GM12891 (cell line): ENCODE measurements at places on chromosomes 7 and 10.
A peak's percentile ranks its signal among the peaks of the same experiment; 100 is the strongest.

DNA sequence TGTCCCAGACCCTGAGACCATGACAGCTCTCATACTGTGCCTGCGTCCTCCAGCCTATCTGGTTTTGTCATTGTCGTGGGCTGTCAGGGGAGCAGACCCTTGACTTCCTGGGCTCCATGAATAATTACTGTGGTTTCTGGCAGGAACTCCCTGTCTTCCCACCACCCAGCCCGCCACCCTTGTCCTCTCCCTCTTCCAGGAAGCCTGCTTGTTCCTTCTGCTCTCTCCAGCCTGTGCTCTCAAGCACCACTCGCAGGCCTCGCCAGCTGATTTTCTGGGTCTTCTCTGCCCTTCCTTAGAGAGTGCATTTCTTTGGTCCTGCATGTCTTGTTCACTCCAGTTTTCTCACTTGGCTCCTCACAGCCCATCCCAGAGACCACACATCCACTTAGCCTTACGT, 224.5 kb upstream of the INHBA start:
- DNase-seq, result no peak

- no peak for DNase-seq
Measured at GRCh38 chr10:61752111-61753011, 89.6 kb downstream of the CABCOCO1 start.

DNA sequence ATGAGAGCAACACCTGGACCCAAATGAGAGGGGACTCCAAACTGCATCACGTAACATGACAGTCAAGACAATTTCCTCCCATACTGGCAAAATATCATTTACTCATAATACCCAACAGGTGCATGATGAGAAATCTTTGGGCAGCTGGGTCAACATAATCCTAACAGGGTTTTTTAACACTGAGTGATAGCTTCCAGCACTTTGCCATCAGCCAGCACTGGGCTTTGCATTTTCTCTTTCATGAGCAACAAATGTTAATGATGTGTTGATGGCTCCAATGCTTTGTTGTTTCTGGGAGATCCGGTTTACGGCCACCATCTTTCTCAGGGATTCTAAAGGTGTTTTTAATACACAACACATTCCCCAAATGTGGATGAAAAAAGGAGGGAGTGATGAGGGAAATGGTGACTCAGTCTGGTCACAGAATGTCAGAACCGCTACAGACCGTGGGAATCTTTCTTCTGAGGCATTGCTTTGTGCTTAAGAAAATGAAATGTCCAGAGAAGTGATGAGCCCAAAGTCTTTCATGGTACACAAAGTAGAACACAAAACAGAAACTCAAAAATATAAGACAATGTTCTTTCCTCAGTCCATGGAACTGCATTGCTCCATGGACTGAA, 705.7 kb upstream of the IGFBP3 start:
- DNase-seq, result no peak

DNA sequence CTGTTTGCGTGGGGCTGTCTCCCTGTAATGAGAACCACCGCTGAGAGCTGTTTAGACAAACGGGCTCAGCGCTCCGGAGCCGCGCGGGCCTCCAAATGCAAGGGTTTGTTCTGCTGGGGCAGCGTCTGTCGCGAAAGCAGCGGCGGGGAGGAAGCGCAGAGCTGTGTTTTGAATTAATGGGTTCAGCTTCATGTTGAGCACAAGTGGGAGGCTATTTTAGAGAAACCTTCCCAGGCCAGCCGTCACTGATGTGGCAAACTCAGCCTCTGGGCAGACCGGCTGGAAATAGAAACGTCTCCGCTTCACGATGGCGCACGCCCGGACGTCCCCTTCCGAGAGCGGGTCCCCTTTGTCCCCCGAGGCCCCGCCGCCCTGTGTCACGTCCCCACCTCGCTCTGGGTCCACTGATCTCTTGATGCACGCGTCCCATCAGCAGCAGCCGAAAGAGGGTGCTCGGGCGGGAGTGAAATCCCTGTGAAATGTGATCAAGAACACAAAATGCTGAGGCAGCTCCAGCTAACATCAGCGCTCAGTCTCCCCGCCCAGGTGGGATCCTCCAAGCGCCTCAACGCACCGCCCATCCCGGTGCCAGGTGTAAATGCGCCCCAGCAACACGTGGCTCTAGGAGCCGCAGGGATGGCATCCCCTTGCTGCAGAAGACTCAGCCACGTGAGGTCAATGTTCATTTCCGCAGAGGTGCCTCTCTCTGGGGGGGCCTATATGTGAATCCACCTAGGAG, 44.9 kb downstream of the BAMBI start:
- DNase-seq, result no peak

- DNase-seq, result no peak
Measured at GRCh38 chr7:110484356-110484755, 606.6 kb upstream of the LRRN3 start.

DNA sequence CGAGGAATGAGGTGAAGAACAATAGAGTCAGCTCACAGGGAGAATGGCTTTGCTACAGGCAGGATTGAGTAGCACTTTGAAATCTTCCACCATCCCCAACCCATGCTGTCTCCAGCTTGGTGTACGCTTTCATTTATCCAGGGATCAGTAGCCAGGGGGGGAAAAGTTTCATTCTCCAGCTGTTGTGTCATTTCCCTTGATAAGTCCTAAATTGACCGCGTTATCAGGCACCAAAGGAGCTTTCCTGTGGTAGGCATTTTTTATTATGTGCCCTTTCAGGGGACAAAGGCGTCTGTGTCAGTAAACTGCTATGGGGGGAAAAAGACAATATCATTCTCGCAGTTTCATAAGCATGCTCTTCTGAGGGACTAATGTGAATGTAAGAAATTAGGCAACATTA, 106.6 kb upstream of the YAE1 start:
- DNase-seq, result no peak

- no peak for DNase-seq
Measured at GRCh38 chr10:48791267-48791928, 106.7 kb downstream of the WDFY4 start.

GRCh38 chr10:70063418-70064098, 10.9 kb downstream of the MACROH2A2 start:
- DNase-seq, result no peak

GRCh38 chr7:802500-803242, 29.6 kb upstream of the SUN1 start:
- no peak for DNase-seq

GRCh38 chr7:12458520-12459131, 55.0 kb upstream of the VWDE start:
- DNase-seq, result no peak

- no peak for DNase-seq
Measured at GRCh38 chr7:26441002-26441521, 149.4 kb downstream of the SNX10 start.

DNA sequence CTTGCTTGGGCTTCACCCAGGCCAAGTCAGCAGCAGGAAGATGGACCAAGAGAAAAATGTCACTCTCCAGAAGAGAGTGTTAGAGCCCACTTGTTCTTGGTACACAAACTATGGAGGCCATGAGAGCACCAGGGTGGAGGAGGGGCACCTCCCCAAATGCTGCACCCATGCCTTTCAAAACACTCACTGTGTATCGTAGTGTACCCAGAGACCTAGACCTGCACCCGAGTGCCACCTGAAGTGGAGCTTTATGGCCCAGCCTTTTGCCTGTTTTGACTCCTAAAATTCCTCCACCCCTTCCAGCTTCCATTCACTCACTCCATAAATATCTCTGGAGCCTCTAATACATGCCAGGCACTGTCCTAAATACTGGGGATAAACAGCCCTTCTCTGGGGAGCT, 5.0 kb downstream of the SFTPD start:
- DNase-seq, result no peak

GRCh38 chr7:151342102-151342646, 562 bp downstream of the NUB1 start:
- no peak for DNase-seq

DNA sequence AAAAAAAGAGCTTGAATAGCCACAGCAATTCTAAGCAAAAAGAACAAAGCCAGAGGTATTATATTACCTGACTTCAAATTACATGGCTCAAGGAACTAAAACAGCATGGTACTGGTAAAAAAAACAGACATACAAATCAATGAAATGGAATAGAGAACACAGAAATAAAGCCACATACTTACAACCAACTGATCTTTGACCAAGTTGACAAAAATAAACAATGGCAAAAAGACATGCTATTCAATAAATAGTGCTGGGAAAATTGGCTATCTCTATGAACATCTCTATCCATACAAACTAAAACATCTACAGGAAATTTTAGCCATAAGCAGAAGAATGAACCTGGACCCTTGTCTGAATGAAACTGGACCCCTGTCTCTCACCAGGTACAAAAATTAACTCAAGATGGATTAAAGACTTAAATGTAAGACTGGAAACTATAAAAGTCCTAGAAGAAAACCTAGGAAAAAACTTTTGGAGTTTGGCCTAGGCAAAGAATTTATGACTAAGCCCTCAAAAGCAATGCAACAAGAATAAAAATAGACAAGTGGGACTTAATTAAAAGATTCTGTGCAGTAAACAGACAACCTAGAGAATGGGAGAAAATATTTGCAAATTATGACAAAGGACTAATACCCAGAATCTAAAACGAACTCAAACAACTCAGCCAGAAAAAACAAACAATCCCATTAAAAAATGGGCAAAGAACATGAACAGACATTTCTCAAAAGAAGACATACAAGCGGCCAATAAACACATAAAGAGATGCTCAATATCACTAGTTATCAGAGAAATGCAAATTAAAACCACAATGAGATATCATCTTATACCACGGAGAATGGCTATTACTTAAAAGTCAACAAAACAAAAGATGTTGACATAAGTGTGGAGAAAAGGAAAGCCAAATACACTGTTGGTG, 72.8 kb upstream of the DDC start:
- DNase-seq, result no peak

DNA sequence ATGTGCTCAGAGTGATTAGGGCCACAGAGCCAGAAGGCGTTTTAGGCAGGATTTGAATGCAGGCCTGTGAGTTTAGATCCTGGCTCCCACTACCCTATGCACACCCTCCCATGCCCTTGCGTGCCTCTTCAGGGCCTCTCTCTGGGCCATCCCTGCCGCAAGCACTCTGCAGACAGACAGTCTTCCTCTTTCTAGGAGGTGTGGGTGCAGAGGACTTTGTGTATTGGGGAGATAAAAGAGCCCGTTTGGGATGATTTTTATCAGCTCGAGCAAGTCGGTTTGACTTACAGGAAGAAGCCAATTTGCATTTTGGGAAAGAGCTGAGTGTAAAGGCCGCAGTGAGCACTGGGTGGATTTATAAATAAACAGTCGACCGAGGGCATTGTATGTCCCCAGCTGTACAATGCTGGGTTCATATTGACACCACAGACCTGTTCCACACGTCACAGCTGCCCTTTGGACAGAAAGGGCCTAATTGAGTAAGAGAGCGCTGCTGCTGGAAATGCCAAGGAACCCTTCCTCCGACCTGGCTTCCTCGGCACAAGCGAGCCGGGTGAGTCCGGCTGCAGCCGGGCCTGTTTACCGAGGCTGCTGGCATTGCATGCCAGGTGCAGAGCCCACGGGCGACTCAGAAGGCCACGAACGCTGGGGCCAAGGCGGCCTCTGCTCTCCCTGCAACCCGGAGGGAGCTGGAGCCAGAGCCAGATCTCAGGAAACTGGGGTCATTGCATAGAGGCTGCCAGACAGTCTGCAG, 25.1 kb downstream of the ZMIZ1 start:
- no peak for DNase-seq

DNA sequence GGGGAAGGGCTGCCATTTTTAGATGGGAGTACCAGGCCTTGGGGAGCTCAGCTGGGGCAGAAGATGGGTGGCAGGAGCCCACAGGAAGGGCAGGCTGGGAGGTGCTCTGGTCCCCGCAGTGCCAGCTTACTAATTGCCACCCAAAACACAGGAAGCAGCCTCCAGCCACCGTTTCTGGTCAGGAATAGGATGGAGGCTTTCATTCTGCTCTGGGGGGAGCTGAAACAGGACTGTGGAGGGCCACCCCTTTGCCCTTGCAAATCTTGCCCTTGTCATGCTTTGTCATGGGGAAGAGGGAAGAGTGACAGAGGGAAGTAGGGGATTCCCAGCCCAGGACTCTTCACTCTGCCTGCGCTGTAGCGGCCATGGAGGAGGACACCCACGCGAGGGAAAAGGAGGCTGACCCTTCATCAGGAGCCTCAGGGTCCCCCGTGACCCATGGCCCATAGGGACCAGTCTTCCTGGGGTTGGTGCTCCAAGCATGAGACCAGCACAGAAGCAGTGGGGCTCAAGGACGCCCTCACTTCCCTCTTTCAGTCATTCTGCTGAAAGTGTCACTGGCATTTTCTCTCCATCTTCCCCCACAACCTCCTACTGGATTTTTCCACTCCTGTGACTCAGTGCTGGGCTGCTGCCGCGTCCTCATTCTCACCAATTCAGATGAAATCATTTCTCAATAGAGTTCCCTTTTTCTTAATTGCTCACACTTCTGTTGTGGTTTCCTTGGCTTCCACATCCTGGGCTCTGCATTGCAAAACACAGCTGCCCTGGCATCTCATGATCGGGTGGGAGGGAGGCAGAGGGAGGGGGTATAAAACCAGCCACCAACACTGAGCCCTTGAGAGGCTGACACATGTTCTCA, 61.9 kb downstream of the MKI67 start:
- DNase-seq, result no peak

DNA sequence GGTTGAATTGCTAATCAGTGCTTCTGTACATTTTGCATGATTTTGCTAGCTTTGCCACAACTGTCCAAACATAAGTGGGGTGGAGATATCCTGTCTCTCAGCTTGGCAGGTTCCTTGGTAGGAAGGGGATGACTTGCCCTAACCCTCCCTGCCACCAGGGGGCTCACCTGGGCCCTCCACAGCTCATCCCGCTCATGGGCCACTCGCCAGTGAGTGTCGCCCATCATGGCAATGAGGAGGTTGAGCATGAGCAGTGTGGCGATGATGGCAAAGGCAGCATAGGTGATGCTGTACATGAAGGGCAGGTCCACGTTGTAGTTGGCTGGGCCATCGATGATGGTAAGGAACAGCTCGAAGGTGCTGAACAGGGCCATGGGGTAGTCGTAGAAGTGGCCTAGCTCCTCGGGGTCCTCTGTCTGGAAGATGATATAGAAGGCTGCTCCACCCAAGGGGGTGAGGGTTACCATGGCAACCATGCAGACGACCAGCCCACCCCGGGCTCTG, 12.2 kb downstream of the TRPV6 start:
- peak; percentile 68 for DNase-seq

- DNase-seq, result no peak
Measured at GRCh38 chr7:71312755-71313490, 181.0 kb downstream of the GALNT17 start.

- DNase-seq, result no peak
Measured at GRCh38 chr7:134461916-134462315, 3.0 kb upstream of the AKR1B1 start.

GRCh38 chr7:2208712-2209111, 24.0 kb downstream of the MAD1L1 start:
- DNase-seq, result no peak
